BJ (cell line): ENCODE measurements at places on chromosomes 6 and 20. TPM values are rescaled to one million over a fixed set of nuclear protein-coding genes. Genes with fewer than 3 reads are reported as not detected.

Gene MUCL3
- polyA plus RNA-seq, result not detected in 2 replicates

Gene CALHM4
- polyA plus RNA-seq, result not detected in 2 replicates

Gene TGM2
- 313 and 397 TPM in 2 replicates for polyA plus RNA-seq

Gene TAGAP
- not detected in 2 replicates for polyA plus RNA-seq

Gene OSTM1
- 20.1 and 33.6 TPM in 2 replicates for polyA plus RNA-seq

Gene ANKRD6
- polyA plus RNA-seq, result 0.61 and 1.1 TPM in 2 replicates

Gene C6orf163
- polyA plus RNA-seq, result 0.20 and 0.78 TPM in 2 replicates

- no peak for DNase-seq
These were observed 146.3 kb upstream of the B3GAT2 start for GRCh38 chr6:71103130-71103529.

DNA sequence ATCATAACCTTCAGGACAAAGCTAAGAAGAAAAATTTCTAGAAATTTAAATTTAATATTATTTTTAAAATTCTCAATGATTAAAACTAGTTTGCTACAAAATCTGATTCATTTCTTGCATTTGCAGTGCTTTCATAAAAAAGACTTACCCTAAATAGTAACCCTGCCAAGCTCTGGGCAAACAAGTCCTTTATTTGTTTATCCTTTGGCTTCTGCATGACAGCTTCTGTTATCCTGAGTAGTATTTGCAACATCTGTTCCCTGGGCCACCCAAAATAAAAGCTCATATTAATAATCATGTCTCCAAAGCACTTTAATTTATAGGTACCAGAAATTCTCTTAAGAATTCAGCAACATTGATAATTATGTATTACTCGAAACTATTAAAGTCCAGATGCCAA is 101.3 kb downstream of the RALGAPA2 start:
- DNase-seq, result no peak

- DNase-seq, result no peak
These were observed 9.2 kb downstream of the PHF3 start for GRCh38 chr6:63644668-63645326.

- no peak for DNase-seq
These were observed 82.9 kb upstream of the SCAF8 start for GRCh38 chr6:154650351-154650750.

DNA sequence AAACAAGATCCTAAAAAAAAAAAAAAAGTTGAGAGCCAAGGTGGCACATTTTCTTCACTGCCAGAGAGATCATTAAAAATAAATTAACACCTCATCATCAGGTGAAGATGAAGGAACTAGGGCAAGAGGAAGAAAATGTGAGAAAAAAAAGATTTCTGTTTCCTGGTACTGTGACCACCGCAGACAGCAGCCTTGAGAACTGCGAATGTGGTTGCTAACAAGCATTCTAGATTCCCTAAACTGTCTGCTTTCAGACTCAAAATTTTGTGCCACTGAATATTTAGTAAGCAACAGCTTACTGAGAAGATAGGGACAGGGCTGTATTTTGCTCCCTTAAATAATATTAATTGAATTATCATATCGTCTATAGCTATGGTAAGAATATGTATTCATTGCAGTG is 24.1 kb upstream of the MBOAT1 start:
- no peak for DNase-seq

DNA sequence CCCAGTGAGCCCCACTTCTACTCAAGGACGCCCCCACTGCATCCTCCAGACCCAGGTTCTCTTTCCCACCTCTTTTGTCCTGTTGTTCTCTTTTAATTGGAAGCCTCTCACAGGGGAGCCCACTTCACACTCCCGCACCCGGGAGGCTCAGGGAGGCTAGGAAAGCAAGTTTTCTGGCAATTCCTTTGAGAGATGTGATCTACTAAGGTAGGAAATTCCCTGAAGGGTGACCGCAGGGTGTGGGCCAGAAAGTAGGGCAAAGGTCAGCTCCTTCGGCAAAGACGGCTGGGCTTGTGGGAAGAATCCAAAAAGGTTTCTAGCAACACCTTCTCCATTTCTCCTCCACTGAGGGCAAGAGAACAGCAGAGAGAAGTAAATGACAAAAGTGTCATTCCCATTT is 98.1 kb upstream of the PTPN1 start:
- no peak for DNase-seq

DNA sequence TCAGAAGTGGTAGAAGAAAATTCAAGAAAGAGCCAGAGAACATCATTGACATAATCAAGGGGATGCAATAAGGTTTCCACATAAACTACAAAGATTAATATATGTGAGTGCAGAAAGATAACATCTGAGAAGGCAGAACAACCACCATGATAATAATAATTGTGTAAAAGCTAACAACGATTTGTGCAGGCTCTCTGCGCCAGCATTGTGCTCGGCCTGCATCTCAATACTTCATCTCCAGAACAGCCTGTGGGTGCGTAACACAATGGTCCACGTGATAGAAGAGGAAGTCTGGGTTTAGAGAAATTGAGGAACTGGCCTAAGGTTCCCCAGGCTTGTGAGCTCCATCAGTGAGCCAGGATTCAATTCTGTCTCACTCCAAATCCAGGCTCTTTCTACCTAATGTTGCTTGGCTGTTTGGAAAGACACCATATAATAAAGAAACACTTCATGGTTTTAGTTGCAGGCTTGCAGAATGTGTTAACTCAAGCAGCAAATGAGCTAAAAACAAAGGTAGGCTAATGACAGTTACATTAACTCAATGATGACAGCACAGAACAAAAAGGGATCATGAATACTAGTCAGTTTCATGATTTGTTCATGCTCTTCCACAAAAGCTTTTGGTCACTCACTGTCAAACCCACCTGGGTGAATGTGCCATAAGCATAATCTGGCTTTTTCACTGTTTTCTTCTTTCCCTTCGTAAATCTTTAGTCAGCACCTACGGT is 71.2 kb downstream of the LY86 start:
- no peak for DNase-seq

GRCh38 chr6:52356017-52356416 is 5.9 kb upstream of the PAQR8 start:
- no peak for DNase-seq

- no peak for DNase-seq
These were observed 14.6 kb upstream of the SNX9 start for GRCh38 chr6:157808405-157808950.

DNA sequence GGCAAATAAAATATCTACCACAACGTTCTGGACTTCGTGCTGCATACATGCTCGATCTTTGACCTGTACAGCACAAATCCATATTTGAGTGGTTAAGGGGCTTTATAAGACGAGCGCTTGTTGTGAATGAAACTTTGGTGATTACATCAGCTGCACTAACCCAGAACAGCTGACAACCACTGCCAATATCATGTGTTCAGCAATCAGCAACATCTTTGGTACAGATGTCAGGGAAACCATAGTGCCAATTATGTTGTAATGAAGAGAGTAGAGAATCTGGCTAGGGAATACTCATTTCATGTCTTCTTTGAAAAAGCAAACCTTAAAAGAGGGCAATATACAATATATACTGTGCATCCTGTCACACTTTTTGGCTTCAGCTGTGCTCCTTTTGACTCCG is 188.6 kb upstream of the NT5E start:
- DNase-seq, result no peak

GRCh38 chr6:7697432-7697819 is 28.5 kb upstream of the BMP6 start:
- DNase-seq, result no peak

DNA sequence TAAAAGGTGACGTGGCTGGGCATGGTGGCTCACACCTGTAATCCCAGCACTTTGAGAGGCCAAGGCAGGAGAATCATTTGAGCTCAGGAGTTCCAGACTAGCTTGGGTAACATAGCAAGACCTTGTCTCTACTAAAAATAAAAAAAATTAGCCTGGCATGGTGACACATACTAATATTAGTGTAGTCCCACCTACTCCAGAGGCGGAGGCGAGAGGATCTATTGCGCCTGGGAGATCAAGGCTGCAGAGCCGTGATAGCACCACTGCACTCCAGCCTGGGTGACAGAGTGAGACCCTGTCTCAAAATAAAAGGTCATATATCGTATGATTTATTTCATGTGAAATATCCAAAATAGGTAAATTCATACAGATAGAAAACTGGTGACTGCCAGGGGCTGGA is 132.5 kb downstream of the SLC16A10 start:
- no peak for DNase-seq

- no peak for DNase-seq
These were observed 402 bp upstream of the TAF8 start for GRCh38 chr6:42049948-42050296.

DNA sequence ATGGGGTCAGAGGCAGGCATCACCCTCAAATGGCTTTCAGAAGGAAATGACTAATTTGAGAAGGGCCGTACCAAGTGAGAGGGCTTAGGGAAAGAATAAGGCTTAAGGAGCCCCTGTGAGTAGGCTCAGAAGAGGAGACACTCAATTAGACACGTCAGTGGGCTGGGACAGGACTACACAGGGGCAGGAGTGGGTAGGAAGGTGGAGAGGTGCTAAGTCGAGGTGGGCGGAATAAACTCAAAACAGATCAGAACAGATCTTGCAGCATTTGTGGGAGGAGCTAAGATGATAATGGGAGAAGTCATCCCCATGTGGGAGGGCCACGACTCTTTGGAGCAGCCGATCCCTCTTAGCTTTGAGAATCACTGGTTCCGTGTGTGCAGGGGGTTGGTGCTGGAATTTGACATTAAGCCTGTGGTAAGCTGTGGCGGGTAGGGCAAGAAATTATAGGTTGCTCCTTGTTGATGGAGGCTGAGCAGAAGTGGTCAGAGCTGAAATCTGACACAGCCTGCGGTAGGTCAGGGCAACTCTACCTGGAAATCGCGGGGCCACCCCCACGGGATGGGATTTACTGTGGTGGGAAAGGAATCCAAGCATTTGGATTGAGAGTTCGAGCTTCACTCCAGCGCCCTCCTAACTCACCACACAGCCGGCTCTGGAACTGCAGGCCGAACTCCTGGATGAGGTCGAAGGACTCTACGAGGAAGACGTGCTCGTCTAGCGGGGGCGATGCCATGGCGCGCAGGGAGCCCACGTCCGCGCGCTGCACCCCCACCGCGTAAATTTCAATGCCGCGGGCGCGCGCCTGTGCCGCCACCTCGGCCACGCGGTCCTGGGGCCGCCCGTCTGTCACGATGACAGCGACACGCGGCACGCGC is 2.8 kb upstream of the RBPJL start:
- no peak for DNase-seq

GRCh38 chr20:24779131-24779530 is 169.9 kb upstream of the CST7 start:
- DNase-seq, result no peak

- DNase-seq, result no peak
These were observed 35.8 kb downstream of the PHIP start for GRCh38 chr6:79042088-79042798.

- peak; percentile 29 for DNase-seq
These were observed 105.3 kb upstream of the KCNG1 start for GRCh38 chr20:51128198-51128597.

DNA sequence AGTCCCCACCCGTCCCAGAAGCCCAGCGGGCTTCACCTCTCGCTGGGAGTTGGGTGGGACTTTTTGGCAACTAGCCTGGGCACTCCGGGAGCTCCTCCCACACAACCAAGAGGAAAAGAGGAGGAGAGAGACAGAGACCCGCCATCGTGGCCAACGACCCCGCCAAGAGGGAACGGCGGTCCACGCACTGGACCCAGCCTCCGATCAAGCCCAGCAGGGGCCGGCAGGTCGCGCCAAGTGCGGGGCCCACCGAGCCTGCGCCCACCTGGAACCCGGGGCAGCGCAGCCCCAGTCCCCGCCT is 3.0 kb upstream of the TMEM14C start:
- DNase-seq, result no peak

DNA sequence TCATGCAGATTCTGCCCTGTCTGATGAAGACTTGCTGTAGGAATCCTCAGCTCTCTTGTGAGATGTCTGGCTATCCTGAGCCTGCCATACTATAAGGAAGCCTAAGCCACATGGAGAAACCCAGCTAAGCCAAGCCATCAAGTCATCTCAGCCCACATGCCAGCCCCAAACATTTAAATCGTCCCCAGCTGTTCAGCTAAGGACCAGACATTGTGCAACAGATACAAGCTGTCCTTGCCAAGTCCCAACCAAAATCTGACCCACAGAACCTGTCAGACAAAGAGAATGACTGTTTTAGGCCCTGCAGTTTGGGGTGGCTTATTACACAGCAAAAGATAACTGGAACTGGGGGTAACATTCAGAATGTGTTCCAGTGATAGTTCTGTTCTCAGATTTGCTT is 36.8 kb upstream of the FOXC1 start:
- DNase-seq, result no peak
